ENCODE measurements at places on chromosomes 7 and 10.

GRCh38 chr7:71325151-71325550, 193.2 kb downstream of the GALNT17 start:
- no peak for DNase-seq

GRCh38 chr10:761376-761775, 71.9 kb upstream of the DIP2C start:
- DNase-seq = no peak

DNA sequence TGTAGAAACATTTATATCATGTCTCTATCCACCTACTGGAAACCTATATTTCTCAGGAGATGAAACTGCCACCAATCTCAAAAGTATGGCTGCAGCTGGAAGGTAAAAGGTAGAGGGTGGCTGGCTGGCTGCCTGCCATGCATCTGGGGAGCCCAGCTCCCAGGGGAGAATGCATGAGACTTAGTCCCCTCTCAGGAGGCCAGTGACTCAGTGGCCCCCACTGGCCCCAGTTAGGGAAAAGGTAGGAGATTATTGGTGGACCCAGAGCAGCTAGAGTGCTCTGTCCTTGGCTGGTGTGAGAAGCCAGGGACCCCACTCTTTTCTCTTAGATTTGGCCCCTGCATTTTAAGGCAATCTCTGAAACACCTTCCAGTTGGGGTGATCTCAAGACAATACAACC, 6.8 kb upstream of the NKX2-3 start:
- no peak for DNase-seq

DNA sequence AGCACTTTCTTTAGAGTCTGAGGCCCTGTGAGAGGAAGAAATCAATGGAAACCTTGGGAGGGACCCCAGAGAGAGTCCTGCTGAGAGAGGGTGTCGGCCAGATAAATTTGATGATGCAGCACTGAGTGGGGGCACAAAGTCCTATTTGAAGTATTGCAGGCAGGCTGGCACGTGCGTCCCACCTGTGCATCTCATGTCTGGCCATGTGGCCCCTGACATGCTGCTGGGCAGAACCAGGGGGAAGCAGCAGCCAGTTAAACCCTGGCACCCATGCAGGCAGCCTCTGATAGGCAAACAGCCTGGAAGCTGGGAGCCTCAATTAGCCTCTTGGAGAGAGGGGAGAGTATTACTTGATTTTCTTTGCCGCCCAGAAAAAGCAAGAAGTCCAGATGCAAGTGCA, 180.9 kb downstream of the PLXNA4 start:
- DNase-seq = no peak

DNA sequence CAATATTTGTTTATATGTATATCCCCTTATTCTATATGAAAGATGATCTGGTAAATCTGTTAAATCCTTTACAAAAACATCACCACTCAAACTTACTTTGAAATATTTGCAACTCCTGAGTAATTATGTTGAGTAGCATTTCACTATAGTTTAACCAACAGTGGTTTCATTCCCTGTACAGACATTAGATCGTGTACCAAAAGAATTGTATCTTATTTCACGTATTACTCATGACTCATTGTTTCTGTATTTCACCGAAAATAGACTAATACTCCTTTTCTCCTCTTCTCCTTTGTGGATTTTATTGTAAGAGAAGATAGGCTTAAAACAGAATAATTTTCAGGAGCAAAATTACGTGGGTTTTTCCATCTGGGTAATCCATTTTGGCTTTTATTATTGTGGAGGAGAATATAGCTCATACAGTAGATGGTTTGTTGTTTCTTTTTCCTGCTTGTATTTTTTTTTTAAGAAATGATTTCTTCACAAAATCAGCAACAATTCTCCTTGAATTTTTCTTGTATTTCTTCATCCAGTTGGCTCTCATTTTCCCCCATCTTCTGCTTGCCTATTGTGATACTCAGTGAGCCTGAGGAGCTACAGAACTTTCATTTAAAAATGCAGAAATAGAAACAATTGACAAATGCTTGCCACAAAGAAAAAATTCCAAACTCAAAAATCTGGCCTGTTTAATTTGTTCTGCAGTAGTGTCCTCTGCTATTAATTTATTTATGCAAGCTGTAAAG, 90.6 kb upstream of the OIT3 start:
- DNase-seq = no peak

GRCh38 chr7:23114896-23115295, 9.3 kb downstream of the KLHL7 start:
- no peak for DNase-seq

DNA sequence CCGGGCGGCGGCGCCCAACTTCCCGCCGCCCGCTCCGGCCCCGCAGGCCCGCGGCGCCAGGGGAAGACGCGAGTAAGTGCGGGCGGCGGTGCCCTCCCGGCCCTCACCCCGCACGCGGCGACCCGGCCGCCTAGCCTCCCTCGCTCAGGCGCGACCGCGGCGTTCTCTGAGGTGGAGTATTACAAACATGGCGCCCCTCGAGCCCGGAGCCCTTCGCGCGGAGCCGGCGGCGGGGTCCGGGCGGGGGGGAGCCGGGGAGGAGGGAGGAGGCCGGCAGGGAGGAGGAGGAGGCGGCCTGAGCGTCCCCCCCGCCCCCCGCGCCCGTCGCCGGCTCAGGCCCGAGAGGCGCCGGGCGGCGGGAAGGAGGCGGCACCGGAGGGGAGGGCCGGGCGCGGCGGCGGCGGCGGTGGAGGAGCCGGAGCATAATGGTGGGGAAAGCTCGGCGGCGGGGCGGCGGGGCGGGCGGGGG, at the start of gene ZMYND11:
TSS of gene ZMYND11 (plus strand) at position 324 of the 469 bp plus-strand sequence. CDS start 44,558 bp downstream, outside the sequence.
- no peak for DNase-seq

GRCh38 chr7:108051454-108051853, 48.5 kb upstream of the LAMB1 start:
- DNase-seq = no peak

GRCh38 chr7:137828456-137828855, 18.3 kb downstream of the DGKI start:
- DNase-seq = no peak

DNA sequence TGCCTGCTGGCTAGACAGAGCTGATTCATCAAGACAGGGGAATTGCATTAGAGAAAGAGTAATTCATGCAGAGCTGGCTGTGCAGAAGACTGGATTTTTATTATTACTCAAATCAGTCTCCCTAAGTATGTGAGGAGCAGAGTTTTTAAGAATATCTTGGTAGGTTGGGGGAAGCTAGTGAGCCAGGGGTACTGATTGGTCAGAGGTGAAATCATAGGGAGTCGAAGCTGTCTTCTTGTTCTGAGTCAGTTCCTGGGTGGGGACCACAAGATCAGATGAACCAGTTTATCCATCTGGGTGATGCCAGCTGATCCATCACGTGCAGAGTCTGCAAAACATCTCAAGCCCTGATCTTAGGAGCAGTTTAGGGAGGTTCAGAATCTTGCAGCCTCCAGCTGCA, 39.8 kb downstream of the FOXI2 start:
- no peak for DNase-seq

GRCh38 chr7:36280840-36281812, 108.5 kb upstream of the ANLN start:
- DNase-seq = peak; percentile 92

DNA sequence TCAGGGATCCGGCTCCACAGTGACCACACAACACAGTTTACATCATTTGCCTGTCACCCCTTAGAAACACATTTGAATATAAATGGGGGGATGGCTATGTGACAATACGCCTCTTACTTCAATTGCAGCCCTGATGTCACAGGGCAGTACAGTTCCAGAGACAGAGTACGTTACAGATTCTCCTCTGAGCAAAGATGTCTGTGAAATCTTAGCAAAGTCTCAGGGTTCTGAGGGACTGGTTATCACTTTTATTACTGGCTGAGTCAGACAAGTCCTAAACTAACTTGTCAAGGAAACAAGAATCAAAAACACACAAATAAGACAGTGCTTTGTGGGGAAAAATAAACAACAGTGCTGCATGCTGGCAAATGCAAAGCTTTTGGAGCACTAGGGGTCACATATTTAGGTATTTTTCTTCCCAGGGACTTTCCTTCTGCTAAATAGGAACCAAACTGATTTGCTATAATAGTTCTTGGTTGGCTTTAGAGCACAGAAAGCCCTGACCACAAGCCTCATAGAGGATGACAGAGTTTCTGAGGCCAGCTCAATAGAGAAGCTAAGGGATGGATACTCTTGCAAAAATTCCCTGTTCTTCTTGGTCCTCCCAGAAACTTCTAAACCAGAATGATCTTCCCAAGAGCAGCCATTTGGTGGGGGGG, 501.6 kb downstream of the GRID1 start:
- DNase-seq = no peak

- DNase-seq = peak; percentile 10
Observed at GRCh38 chr10:96910488-96911395, 78.6 kb downstream of the LCOR start.

DNA sequence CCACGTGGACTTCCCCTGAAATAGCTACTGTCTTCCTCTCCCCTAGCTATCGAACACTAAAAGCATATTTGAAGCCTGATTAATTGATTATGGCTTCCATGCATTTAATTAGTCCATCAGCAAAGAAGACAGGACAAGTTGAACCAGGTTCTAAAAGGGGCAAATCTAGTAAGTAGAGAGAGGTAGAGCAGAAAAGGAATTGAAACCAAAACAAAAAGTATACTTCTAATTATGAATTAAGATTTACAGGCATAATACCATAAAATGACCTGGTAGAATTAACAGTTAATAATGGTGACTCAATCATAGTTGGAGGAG, 393 bp upstream of the DNAJC1 start:
- DNase-seq = no peak

- DNase-seq = peak; percentile 85
Observed at GRCh38 chr7:434891-435629, 84.6 kb downstream of the PDGFA start.

DNA sequence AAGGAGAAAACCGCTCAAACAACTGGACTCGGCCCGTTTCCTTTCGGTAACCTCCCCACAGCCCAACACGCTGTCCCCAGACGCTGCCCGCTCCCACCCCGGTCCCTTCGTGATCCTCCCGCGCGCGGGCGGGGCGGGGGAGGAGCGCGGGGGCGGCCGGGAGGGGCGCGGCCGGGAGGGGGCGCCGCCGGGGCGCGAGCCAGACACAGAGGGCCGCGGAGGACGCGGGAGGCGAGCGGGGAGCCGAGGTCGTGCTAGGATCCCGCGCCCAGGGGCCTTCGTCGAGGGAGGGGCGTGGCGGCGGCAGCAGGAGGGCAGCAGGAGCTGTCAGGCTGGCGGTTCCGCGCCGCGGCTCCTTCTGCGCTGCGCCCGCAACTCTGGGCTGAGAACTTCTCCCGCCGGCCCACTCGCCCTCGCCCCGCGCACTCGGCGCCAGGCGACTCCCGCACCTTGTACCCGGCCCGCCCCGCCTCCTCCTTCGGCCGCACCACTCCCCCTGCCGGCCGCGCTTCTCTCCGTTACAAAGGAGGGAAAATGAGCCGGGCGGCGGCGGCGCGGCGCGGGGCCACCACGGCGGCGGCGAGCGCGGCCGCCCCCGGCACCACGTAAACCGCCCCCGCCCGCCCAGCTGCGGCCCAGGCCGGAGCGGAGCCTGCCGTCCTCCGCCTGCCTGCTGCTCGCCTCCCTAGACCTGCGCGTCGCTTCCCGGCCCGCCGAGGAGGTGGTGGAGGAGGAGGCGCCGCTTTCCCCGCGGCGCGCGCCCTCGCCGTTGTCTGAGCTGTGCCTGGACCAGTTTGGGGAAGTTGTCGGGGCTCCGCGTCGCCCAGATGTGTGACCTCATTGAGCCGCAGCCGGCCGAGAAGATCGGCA, at the start of gene CDK14:
TSS of gene CDK14 (plus strand) at position 521 of the 870 bp plus-strand sequence. CDS start at position 828, 307 bp downstream.
- DNase-seq = peak; percentile 63

Data from SW480 (cell line).